Activated CD4-positive, CD25-positive, alpha-beta regulatory T cell (primary cell): ENCODE measurements at places on chromosomes 12 and 14.
A peak's percentile ranks its signal among the peaks of the same experiment; 100 is the strongest.

DNA sequence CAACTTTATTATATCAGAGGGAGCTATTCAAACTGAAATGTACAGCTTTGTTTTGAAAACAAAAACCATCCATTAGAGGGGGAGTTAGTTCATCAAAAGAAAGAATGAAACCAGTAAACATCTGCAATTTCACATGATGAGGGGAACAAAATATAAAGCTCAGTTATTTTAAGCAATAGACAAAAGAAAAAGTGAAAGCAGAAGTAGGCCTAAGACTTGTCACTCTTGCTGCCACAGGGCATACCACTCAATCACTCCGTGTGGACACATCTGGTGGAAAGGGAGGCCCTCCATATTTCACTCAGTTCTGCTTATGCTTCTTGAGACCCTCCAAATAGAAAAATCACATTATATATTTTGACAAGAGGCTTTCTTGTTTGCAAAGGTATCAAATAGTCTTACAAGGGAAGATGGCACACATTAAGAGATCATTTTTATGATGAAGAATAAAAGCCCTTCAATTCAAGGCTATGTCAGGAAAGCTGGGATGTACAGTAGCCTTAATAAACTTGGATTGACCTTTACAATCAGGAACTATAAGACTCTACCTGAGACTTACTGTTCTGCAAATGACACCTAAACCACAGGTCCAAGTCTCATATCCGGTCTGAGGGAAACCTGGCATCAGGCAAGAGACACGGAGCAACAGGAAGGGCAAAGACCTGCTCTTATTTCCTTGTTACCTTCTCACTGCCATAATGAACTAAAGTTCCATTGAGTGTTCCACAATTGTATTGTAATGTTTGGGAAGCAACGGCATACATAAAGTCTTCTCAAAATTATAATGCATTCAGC, 222.5 kb upstream of the GRIP1 start:
- DNase-seq: no peak

DNA sequence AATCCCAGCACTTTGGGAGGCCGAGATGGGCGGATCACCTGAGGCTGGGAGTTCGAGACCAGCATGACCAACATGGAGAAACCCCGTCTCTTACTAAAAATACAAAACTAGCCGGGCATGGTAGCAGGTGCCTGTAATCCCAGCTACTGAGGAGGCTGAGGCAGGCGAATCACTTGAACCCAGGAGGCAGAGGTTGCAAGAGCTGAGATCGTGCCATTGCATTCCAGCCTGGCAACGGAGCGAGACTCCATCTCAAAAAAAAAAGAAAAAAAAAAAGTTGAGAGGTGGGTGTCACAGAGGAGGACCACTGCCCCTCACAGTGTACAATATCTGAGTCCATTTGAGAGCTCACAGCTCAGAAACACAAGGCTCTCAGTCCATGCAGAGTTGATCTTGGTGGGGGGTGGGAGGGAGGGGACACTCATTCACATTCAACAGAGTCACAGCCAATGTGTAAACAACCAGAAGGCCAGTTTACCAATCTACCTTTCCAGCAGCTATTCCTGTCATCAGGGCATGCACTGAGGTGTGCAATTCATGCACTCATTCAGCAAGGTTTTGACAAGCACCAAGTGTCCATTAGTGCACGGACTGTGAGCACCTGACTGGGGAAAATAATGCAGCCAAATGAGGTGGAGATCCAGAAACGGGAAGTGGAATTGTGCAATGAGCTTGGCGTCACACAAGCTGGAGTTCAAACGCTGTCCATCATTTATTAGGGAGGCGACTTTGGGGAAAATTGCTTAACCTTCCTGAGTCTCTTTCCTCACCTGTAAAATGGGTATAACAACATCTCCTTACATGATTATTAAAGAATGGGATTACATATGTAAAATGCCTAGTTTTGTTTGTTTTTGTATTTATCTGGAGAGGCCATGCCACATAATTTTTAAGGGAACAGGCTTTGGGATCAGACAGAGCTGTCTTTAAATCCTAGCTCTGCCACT, 4.4 kb upstream of the EIF5 start:
- no peak for DNase-seq

- DNase-seq: no peak
Observed at GRCh38 chr12:97397008-97397407, 65.6 kb upstream of the RMST start.

GRCh38 chr12:115597157-115597712, 680.3 kb downstream of the MED13L start:
- DNase-seq: no peak

GRCh38 chr12:54853933-54854538, at the start of gene MUCL1:
Gene MUCL1, plus strand, starts transcription at chr12:54854516. Its CDS starts 67 bp downstream, at chr12:54854583.
- DNase-seq: peak; percentile 24
